SJCRH30 (cell line): ENCODE measurements at places on chromosomes 3 and 15.

DNA sequence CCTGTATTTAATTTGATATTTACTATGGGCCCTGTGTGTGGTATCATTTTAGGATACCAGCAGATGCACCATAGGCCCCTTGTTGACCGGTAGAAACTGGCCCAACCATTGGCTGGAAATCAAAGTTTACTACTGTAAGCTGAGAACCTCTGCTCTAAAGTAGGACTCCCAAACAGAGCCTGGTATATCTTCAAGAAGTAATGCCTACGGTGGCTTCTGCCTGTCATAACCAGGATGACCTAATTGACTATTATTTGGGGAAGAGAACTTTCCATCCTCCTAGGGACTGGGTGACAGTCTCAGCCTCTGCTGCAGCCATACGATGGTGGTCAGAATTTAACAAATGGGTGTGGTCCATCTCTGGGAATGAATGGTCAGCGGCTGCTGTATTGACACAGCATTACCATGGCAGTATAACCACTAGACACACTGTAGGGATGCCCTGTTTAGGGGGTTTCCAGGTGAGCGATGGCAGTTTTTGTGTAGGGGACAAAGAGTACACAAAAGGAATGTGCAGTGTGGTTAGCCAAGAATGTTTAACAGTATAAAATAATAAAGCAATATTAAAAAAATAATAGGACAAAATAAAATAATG, 37.3 kb downstream of the RARB start:
- no peak for DNase-seq

- DNase-seq, result no peak
Observed at GRCh38 chr3:126721246-126721645, 17.2 kb downstream of the CHCHD6 start.

DNA sequence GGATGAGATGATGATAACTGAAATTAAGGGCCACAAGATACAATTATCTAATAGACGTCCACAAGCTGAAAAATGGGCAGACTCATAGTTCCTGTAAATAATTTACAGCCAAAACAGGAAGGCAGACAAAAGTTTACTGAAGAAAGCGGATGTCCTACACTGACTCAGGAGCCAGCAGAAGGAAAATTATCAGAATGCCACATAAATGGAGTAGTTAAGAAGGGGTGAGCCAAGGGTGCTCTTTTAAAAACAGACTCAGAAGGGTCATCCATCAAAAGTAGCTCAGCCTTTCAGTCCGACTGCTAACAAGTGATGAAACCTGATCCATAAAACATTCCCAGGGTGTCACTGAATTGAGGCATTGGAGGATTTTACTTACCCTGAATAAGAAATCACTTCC, 39.8 kb downstream of the TUSC7 start:
- DNase-seq, result no peak

GRCh38 chr3:186976837-186977750, 46.8 kb downstream of the ST6GAL1 start:
- DNase-seq, result peak; percentile 96

- no peak for DNase-seq
Observed at GRCh38 chr15:65072617-65073016, 3.9 kb upstream of the KBTBD13 start.

DNA sequence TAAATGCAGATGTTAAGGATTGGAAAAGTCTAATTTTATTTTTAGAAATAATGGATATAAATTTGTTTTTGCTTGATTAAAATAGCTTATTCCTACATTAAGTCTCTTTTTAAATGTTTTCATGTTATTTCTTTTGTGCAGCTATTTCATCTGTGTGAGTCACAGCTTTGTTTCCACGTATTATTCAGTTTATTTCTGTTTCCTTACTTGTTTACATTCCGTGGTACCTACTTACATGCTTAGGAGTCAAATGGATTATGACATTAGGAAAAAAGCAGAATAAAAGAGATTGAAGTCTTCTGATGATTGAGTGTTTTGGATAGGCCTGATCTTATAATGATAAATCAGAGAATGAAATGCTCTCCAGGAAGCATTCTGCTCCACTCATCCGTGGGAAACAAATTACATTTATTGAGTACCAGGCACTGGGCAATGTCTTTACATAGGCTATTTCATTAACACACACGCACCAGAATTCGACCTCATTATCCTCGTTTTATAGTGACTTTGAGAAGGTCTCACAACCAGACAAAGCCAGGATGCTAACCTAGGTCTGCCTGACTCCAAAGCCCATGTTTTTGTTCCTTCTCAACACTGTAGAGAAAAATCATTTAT, 38.1 kb upstream of the RASA2 start:
- DNase-seq, result no peak

DNA sequence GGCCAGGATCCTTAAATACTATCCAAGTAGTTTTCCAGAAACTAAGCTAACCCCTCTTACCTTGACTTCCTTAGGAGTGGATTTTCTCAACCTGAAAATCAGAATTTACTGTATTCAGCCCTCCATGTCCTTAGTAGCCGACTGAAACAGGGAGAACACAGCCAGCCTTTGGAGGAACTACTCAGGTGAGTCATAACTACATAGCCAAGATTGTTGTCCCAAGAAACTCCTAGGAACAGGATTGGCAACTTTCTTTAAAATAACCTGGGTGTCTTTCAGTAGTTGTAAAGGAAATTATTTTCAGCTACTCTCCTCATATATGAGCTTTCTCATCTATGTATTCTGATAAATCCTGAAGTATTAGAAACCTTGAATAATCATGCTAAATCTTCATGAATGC, 22.3 kb downstream of the FANCD2OS start:
- DNase-seq, result no peak

DNA sequence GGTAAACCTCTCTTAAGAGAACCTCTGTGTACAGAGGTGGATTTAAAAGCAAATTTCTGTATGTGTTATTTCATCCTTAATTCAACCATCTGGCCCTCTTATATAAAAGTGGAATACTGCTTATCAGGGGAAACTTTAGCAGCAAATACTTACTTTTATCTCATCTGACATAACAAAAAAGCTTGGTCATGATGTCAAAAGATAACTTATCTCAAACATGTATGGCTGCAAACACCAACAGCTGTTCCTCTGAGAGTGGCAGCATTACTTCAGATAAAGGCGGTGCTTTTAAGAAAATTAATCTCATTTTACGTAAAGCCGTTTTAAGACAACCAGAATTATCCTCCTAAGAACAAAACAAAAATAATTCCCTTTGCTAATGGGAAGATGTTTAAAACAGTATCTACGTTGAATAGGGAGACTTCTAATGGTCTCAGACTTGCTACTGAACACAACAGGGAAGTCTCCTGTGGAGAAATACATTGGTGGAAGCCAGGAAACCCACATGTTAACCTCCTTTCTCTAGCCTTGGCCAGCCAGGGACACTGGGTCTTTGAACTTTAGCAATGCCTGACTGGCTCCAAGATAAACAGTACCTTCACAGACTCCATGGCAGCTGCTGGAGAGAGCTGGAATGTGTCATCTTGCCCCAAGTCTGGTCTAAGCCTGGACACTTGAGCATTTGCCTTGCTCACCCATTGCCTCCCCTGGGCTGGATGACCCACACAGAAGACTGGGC, 18.1 kb downstream of the ARRDC4 start:
- DNase-seq, result peak; percentile 46

- DNase-seq, result peak; percentile 45
Observed at GRCh38 chr3:113212150-113212843, 940 bp downstream of the BOC start.

DNA sequence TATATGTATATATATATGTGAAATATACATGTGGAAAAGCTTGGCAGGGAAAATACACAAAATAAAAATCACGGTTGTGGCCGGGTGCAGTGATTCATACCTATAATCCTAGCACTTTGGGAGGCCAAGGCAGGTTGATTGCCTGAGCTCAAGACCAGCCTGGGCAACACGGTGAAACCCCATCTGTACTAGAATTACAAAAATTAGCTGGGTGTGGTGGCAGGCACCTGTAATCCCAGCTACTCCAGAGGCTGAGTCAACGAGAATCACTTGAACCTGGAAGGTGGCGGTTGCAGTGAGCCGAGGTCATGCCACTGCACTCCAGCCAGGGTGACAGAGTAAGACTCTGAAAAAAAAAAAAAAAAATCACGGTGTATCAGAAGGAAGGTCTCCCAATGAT, 20.8 kb upstream of the ARHGEF3 start:
- DNase-seq, result no peak

- DNase-seq, result no peak
Observed at GRCh38 chr3:69354948-69355347, 30.9 kb downstream of the FRMD4B start.

DNA sequence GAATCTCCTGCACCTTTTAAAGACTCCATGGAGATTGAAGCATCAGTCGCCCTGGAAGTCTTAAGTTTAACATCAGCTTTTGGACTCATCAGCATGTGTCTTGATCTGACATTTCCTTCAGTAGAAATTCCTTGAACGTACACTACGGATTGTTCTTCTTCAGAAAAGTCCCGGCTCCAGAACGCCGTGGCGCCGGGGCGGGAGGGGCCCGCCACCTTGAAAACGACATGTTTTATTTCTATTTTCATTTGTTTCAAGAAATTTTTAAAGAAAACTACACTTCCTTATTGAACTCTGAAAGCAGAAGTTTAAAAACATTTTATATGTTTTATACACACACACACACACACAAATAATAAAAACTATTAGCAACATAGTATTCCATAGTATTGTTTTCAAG, 32.6 kb upstream of the RAP2B start:
- no peak for DNase-seq

- no peak for DNase-seq
Observed at GRCh38 chr3:180612364-180612763, 10.4 kb downstream of the TTC14 start.

GRCh38 chr3:66048051-66048395, 9.3 kb upstream of the MAGI1 start:
- no peak for DNase-seq

DNA sequence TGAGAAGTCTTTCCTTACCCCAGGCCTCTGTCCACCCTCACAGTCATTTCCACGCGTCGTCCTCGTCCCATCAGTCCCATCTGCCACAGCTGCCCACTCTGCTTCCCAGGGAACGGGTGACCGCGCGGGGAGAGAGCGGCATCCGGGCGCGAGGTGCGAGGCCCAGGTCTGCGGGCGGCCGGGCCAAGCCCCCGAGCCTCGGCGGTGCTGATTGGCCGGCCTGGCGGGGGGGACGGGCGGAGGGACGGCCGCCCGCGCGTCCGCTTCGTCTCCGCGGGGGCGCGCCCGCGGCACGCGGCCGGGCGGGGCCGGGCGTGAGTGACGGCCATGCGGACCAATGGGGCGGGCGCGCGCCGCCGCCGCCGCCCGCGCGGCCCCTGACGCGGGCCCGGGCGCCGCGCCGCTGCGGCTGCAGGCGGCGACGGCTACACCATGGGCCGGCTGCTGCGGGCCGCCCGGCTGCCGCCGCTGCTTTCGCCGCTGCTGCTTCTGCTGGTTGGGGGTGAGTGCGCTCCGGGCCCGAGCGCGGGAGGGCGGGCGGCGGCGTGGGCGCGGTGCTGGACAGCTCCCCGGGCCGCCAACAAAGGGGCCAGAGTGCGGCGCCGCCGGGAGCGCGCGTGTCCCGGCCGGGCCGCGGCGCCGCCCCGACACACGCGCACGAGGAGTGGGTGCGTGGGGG, at the start of gene PODXL2:
TSS of gene PODXL2 (plus strand) at position 398 of the 679 bp plus-strand sequence. CDS start at position 433, 35 bp downstream.
- DNase-seq, result peak; percentile 42

GRCh38 chr3:124281453-124282316, 289.8 kb upstream of the ROPN1 start:
- DNase-seq, result peak; percentile 61

GRCh38 chr15:79169526-79170133, 79.0 kb upstream of the RASGRF1 start:
- no peak for DNase-seq

DNA sequence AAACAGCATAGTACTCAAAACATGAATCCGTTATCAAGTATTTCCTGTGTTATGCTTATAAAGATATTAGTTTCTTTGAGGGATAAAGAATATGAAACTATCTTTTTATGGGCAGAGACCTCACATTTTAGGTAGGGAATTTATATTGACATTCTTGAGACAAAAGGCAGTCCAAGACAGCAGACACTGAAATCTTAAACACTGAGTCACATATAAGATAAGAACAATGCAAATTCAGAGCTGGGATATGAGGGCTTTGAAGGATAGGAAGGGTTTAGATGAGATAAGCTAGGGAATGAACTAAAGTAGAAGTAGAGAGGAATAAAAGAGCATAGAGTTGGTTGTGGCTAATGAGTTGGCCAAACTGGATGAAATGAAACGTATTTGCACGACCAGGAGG, 58.4 kb downstream of the ASTE1 start:
- no peak for DNase-seq

- DNase-seq, result peak; percentile 5
Observed at GRCh38 chr3:156291272-156292123, 171.1 kb downstream of the KCNAB1 start.

GRCh38 chr3:135033737-135034136, 238.7 kb downstream of the EPHB1 start:
- no peak for DNase-seq

DNA sequence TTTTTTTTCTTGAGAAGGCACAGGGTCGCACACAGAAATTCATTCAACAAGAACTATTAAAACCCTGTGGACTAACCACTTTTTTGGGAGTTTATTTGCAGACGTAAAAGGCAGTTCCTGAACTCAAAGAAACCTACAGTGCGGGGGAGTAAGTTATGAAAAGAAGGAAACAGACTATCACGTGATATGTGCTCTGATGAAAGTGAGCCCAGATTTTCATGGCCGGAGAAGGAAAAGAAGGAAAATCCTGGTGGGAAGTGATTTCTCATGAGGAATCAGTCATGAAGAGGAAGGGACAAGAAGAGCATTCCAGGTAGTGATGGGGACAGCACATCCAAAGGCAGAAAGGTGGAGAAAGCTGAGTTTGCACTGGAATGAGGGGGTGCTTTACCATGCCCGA, 26.1 kb downstream of the SEMA6D start:
- no peak for DNase-seq

DNA sequence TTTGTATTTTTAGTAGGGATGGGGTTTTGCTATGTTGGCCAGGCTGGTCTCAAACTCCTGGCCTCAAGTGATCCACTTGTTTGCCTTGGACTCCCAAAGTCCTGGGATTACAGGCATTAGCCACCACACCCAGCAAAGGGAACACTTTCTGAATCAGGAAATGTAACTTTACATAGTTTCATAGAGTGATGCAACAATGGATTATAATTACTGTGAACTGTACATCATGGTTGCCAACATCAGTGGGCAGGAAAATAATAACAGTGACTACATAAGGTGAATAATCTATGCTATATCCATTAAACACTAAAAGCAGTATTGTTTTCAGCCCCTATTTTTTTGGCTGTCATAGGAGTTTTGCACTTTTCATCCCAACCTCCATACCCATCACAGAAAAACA, 5.0 kb upstream of the KPNA1 start:
- no peak for DNase-seq

GRCh38 chr3:149605902-149606301, 51.9 kb downstream of the WWTR1 start:
- DNase-seq, result no peak

DNA sequence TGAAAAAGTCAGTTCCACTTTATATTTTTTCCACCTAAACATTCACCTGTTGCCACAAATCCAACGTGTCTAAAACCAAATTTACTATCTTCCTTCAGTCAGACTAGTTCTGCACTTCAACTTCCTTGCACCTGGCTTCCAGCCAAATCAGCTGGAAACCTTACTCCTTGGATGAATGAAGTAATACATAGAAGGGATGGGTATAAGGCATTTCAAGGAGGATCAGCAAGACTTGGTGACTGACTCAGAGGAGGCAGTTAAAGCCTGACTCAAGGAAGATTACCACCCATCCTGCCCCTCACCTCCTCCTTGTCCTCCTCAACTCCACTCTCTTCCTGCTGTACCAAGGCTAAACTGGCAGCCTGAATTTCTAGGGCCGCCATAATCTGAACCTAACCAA, 37.1 kb downstream of the QTRT2 start:
- peak; percentile 31 for DNase-seq

GRCh38 chr3:113844622-113845222, 6.1 kb downstream of the GRAMD1C start:
- DNase-seq, result peak; percentile 63
